CD4-positive, alpha-beta T cell (primary cell): ENCODE measurements at places on chromosomes 6 and 20.

GRCh38 chr20:17849901-17850683 lies 118.5 kb downstream of the SNX5 start:
- DNase-seq = no peak

DNA sequence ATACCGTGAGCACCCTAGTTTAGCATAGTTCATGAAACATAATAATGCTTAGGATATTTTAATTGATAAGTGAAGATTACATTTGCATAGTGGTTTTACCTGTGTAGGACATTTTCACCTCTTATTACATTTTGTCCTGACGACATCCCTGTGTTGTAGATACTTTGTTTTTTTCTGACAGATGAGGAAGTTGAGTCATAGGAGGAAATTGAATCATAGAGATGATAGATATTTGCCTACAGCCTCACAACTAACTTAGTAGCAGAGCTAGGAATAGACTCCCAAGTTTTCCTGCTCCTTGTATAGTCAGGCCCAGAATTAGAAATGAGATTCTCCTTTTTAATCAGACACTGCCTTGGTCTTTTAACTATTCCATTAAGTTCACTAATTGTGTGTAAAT lies 100.5 kb upstream of the SUPT3H start:
- no peak for DNase-seq

- DNase-seq = no peak
Observed at GRCh38 chr20:50870561-50871161, 60.6 kb downstream of the ADNP start.

DNA sequence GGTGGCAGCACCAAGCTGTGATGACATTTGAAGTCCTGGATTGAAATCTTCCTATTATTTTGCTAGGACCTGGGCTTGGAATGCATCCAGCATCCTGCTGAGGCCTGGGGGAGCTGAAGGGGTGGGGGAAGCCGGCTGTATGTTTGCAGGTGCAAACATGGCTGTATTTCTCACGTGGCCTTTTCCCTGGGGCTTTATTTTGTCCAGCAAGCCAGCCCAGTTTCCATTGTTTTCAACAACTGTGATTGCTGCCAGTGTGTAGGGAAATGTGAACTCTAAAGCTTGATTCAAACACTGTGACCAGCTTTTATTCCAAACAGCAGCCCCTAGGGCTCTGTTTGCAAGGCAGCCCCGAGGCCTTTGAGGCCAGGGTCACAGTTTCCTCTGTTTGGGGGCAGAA lies 683.0 kb downstream of the DHX35 start:
- DNase-seq = no peak

- no peak for DNase-seq
Observed at GRCh38 chr6:5093231-5094015, 8.3 kb downstream of the PPP1R3G start.
